ENCODE measurements at places on chromosomes 5 and 9.

GRCh38 chr5:16467363-16468219, 2.0 kb upstream of the ZNF622 start:
- H3K4me3 ChIP-seq: no peak overlapping the region
- H3K4me1 ChIP-seq: peaks cover 12% of the 10 kb centered on the region
- H3K27me3 ChIP-seq: no peaks in the 10 kb centered on the region
- peak overlapping the region; percentile 92 for H3K27ac ChIP-seq

DNA sequence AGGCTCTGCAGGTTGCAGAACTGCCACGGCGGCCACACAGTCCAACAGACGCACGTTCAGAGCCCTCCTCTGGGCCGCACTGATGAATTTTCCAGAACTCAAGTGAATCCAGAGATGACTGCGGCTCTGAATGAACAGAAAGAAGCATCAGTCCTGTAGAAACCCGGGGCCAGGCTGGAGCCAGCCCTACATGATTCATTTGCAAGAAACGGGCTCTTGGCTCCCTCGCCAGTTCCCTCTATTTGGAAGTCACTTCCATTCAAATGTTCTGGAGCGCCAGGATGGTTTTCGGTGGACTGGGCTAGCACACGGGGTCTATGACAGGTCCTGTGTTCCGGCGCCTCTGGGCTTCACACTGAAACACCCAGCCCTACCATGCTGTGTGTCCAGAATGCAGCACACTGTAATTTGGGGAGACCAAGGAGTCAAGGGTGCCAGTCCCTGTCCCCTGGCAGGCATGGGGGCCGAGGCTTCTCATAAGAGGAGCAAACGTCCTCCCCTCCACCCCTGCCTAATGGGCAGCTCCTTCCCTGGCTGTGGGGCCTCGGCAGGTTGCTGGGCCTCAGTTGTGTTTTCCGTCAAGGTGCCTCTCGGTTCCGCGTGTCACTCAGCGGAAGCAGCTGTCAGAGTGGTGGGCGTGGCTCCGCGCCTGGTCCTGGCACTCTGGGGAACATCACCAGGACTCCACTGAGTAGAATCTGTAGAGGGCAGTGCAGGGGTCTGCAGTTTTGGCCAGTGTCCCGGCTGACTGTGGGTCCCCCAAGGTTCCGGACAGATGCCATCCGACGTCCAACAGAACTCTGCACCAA, 18.1 kb upstream of the COL5A1 start:
- no peaks in the 10 kb centered on the region for H3K4me1 ChIP-seq
- no peak overlapping the region for H3K4me3 ChIP-seq
- DNase-seq: no peak
- no peaks in the 10 kb centered on the region for H3K27me3 ChIP-seq
- H3K36me3 ChIP-seq: no peaks in the 10 kb centered on the region

DNA sequence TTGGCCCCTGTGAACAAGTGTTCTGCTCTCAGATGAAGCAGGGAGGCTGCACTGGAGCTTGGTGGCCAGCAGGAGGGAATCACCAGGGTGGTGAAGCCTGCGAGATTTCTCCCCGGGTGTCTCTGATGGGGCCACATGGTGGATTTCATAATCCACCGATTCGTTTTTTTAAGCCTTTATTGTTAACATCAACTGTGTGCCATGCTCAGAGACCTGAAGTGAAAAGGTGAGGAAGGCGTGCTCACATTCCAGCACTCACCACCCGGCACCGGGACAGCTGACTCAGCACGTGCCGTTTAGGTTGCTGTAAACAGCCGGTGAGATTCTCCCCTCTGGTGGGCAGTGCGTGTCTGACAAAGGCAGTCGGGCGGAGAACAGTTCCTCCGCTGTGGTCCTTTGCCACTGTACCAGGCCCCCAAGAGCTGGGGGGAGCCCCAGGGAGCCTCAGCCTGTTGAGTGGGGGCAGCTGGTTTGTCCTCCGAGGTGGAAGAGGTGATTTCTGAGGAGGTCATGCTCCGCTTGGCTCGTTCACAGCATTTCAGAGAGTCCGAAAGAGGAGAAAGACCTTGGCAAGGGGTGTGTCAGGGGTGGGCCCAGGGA, 12.7 kb upstream of the AHRR start:
- no peak overlapping the region for H3K27ac ChIP-seq
- DNase-seq: no peak
- H3K36me3 ChIP-seq: peaks cover 91% of the 10 kb centered on the region
- H3K4me1 ChIP-seq: no peaks in the 10 kb centered on the region
- no peaks in the 10 kb centered on the region for H3K27me3 ChIP-seq

GRCh38 chr9:80449513-80449912, 877.7 kb downstream of the TLE4 start:
- no peaks in the 10 kb centered on the region for H3K36me3 ChIP-seq
- no peaks in the 10 kb centered on the region for H3K4me1 ChIP-seq
- no peak overlapping the region for H3K4me3 ChIP-seq
- H3K27ac ChIP-seq: no peak overlapping the region
